CD8-positive, alpha-beta T cell (primary cell): ENCODE measurements at places on chromosomes 7 and 10. TPM values are rescaled to one million over a fixed set of nuclear protein-coding genes. Genes with fewer than 3 reads are reported as not detected.
A peak's percentile ranks its signal among the peaks of the same experiment; 100 is the strongest.

DNA sequence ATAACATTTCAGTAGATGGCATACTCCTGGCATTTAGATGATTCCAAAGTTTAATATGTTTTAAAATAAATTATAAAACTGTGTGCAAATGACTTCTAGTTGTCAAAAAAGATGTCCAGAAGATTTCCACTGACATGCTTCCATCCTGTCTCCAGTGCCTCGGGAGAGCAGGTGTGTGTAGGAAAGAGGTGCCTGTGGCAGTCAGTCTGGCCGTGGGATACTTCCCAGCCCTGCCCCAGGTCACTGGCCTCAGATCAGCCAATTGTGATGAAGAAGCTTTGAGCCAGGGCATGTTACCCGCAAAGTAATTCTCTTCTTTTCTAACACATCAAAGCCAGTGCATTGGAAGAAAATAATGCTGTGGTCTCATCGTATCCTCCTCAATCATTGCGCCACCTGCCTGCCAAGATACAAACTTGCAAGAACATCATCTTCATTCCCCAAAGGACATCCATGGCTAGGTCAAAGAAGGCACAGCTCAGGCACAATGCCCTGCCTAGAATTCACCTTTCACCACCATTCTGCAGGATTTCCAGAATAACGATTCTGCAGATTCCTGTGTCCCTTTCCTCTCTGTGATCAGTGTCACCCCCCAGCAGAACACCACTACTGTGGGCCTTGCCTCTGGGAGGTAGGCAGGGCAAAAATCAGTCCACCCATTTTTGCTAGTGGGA is 6.3 kb upstream of the KCNMA1 start:
- peak; percentile 53 for DNase-seq

DNA sequence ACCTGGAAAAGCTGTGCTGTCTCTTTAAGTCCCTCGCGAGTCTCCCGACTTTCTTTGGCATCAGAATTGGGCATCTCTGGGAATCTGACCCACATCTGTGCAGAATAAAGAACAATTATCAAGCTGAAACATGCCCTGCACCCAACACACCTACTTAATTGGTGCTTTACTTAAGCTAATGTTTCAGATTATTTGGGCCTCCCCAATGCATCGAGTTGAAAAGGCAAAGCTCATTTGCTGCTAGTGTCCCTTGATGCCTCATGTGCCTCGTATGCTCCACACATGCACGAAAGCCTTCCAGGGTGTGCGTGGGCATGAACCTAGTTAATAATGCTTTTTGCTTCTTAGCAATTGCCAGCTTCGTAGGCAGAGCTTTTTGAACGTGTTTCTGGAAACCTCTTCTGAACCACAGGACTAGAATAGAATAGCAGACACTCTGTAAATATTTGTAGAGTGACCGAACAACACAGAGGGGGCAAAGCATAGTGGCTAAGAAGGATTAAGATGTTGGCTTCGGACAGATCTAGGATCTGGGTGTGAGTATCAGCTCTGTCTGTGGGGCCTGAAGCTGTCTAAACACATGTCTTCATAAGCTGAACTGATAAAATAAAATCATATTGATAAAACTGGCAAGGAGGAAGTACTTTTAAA is 26.7 kb upstream of the FGFR2 start:
- no peak for DNase-seq

- DNase-seq = no peak
Measured at GRCh38 chr7:143733876-143734275, 23.6 kb downstream of the CTAGE6 start.

- DNase-seq = no peak
Measured at GRCh38 chr7:70104243-70104642, 506.0 kb downstream of the AUTS2 start.

DNA sequence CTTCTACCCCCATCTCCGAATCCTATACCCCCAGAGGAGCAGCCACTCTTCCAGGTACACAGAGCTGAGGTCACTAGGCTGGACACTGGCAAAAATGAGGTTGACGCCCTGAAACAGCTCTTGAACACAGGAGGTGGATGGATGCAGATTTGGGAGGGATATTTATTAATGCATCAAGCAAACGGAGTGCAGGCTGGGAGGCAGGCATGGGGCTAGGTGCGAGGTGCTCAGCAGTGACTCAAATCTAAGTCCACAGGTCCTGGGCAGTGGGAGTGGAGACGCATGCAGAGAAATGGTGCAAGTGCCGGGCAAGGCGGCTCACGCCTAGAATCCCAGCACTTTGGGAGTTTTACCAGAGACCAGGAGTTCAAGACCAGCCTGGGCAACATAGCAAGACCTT is 11.0 kb downstream of the GUSB start:
- DNase-seq = no peak

GRCh38 chr7:152925412-152926147 is 166.0 kb downstream of the ACTR3B start:
- no peak for DNase-seq

Gene C10orf95
- total RNA-seq = 0.31 TPM

DNA sequence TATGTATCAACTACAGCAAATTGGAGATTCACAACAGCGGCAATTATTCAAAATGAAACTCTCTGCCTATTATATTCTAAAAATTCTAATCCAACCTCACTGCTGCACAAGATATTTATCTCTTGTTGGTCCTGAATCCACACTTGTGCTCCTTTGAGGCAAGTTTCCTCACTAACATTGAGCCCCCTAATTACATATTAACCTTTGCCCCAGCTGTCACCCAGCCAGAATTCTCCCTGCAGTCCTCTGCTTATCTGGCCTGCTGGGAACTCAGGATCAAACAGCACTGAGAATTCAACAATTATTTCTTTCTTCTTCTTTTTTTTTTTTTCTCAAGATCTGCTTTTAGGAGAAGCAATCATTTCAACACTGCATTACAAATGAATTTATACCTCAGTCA is 21.5 kb upstream of the PLAC9 start:
- no peak for DNase-seq

GRCh38 chr10:87000491-87000890 is 19.6 kb upstream of the FAM25A start:
- no peak for DNase-seq

DNA sequence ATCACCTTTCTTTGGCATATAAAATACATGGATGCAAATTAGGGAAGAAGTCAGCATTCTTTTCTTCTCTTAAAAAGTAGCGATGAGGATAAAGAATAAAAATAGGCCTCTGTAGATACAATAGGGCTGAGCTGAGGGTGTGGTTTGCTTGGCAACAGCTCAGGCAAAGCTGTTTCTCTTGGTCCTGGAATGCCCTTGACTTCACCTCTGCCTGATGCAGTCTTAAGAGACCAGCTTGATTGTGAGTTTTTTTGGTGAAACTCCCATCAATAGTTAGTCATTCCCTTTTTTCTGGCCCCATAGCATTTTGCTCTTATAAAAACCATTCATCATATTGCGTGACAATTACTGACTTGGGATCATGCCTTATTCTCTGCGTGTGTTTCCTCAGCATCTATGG is 42.1 kb upstream of the MKLN1 start:
- DNase-seq = no peak

DNA sequence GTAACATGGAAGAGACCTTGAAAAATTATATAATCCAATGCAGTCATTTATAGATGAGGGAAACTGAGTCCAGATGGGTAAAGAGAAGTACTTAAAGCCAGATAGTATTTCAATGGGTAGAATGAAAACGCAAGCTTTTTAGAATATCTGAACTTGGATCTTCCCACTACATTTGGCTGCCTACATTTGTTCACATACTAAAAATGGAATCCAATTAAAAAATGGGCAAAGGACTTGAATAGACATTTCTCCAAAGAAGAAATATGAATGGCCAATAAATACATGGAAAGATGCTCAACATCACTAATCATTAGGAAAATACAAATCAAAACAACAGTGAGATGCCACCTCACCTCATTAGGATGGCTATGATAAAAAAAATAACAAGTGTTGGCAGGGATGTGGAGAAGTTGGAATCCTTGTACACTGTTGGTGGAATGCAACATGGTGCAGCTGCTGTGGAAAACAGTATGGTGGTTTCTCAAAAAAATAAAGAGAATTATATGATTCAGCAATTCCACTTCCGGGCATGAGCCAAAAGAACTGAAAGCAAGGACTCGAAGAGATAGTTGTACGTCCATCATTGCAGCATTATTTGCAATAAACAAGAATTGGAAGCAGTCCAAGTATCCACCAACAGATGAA is 188.0 kb downstream of the FRMD4A start:
- no peak for DNase-seq

DNA sequence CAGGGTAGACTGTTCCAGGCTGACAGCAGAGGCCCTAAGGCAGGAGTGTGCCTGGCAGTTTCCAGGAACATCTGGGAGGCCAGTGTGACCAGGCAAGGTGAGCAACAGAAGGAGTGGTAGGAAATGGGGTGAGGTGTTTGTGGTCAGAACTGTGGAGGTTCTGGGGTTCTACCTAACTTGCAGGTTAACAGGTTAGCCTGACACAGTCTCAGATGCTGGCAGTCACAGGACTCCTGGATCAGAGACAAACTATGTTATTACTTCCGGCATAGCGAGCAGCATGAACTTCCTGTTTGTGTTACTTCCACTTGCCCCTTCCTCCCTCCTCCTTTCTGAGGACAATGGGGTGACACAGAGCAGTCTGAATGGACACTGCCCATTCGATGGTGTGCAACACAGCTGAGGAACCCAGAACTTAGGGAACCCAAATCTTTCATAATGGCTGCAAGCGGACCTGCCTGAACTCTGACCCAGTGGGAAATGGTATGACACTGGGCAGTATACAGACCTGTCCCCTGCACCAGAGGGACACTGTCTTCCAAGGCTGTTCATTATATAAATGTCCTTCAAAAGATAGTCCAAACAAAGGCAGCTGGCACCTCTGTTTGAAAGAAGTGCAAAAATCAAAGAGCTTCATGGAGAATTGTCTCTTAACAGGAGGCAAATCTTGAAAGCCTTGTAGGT is 3.9 kb upstream of the SAR1A start:
- DNase-seq = peak; percentile 65

GRCh38 chr7:74396993-74397392 is 56.7 kb upstream of the GTF2IRD1 start:
- no peak for DNase-seq

- no peak for DNase-seq
Measured at GRCh38 chr10:30436671-30437030, 2.7 kb downstream of the MAP3K8 start.

- DNase-seq = no peak
Measured at GRCh38 chr10:112313911-112314310, 30.7 kb downstream of the TECTB start.

DNA sequence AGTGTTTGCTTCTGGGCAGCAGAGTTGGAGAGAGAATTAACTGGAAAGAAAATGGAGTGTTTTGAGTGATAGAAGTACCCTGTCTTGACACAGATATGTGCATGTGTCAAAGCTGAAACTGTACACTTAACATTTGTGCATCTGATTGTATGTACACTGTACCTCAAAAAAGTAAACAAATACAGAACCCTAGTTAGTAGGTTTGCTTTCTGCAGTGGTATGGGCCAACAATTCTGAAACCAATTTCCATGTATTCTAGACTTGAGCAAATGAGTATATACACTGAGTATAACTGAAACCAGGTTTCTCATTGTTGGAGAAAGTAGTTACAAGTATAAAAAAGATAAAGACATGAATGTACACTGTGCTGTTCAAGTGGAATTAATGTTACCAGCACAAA is 52.4 kb downstream of the ELAPOR2 start:
- no peak for DNase-seq

DNA sequence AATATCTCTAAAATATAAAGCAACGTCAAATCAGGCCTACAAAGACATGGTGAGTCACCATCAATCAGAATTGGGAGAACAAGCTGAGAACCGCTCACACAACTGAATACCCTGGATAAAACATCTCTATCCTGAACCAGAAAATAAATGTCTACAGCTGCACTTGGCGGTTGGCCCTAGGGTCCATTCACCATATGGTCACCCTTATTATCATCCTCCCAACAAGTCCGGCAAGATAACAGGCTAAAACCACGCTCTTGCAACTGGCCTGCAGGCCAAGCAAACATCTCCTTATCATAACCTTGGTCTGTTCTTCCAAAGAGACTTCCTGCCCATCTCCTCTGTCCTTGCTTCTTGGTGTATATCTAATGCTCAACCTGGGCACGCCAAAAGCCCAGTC is 310.7 kb downstream of the CALN1 start:
- no peak for DNase-seq

GRCh38 chr7:107150375-107151073 is 18.3 kb upstream of the HBP1 start:
- DNase-seq = peak; percentile 83

DNA sequence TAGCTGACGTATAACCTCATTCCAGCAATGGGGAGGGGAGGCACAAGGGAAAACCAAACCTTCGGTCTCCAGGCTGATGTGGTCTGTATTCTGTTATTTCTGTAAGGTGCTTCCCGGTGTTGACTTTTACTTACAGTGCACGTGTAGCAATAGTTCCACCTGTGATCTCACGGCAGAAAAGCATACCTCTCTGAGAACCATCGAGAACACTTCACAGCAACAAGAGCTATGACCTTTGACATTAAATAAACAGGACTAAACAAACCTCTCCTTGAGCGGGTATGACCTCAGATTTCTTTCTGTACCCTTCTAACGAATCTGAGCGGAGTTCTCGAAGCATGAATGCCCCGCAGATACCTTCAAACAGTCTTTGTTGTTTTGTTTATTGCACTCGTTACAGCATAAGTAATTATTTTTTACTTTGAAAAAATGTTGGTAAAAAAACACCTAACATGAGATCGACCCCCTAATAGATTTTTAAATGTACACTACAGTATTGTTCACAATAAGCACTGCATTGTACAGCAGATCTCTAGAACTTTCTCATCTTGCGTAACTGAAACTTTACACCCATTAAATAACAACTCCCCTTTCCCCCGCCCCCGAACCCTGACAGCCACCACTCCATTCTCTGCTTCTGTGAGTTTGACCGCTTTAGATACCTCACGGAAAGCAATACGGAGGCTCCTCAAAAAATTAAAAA is 282.3 kb downstream of the GATA3 start:
- no peak for DNase-seq

- no peak for DNase-seq
Measured at GRCh38 chr10:77332256-77332655, 305.4 kb downstream of the KCNMA1 start.

- no peak for DNase-seq
Measured at GRCh38 chr10:3210251-3210877, 37.8 kb upstream of the PITRM1 start.

Gene MYO1G
- total RNA-seq = 143 TPM

DNA sequence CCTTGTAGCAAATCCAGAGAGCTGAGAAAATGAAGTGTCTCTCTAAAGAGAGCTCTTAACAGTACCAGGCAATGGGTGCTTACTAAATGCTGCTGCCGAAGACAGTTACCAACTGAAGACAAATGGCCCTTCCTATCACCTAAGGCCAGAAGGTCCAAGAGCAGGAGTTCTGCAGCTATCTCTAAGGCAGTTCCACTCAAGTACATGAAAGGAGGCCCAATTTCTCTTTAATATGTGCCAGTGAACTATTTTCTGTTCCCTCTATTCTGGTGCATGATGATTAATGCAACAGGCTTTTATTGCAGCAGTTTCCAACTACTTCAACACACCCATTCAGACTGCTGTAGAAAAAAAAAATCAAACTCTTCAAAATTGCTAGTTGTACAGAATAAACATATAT is 122.5 kb downstream of the SLC25A13 start:
- DNase-seq = no peak

- no peak for DNase-seq
Measured at GRCh38 chr10:75191821-75192568, 18.6 kb upstream of the VDAC2 start.
